ENCODE measurements at places on chromosomes 13 and 19. TPM values are rescaled to one million over a fixed set of nuclear protein-coding genes. Genes with fewer than 3 reads are reported as not detected.
A peak's percentile ranks its signal among the peaks of the same experiment; 100 is the strongest.

The CEACAM6 gene
- total RNA-seq = 0.33 TPM

The UBE2L5 gene
- 1.7 TPM for total RNA-seq

DNA sequence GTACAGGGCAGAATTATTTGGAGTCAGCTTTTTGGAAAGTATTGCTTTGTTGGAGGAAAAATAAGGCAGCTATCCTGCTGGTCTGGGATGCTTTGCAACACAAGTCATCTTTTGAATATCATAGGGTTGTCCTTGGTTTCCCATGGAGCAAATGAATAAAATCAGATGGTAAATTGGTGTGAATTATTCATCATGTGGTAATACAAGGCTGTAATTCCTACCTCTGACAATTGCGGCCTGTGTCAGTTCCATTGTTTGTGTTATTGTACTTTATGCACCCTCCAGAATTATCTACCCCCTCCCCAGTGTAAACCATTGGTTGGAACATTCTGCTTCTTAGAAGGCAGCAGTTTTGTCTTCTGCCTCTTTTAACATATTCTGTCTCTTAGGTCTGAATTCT is 46.2 kb downstream of the RNASEH2B start:
- no peaks in the 10 kb centered on the region for H3K4me1 ChIP-seq
- no peaks in the 10 kb centered on the region for H3K27me3 ChIP-seq
- H3K4me3 ChIP-seq = no peak overlapping the region

- no peaks in the 10 kb centered on the region for H3K36me3 ChIP-seq
- H3K27ac ChIP-seq = no peak overlapping the region
- no peaks in the 10 kb centered on the region for H3K4me1 ChIP-seq
- no peak overlapping the region for H3K4me3 ChIP-seq
Measured at GRCh38 chr13:52356327-52356726, 49.6 kb downstream of the THSD1 start.

DNA sequence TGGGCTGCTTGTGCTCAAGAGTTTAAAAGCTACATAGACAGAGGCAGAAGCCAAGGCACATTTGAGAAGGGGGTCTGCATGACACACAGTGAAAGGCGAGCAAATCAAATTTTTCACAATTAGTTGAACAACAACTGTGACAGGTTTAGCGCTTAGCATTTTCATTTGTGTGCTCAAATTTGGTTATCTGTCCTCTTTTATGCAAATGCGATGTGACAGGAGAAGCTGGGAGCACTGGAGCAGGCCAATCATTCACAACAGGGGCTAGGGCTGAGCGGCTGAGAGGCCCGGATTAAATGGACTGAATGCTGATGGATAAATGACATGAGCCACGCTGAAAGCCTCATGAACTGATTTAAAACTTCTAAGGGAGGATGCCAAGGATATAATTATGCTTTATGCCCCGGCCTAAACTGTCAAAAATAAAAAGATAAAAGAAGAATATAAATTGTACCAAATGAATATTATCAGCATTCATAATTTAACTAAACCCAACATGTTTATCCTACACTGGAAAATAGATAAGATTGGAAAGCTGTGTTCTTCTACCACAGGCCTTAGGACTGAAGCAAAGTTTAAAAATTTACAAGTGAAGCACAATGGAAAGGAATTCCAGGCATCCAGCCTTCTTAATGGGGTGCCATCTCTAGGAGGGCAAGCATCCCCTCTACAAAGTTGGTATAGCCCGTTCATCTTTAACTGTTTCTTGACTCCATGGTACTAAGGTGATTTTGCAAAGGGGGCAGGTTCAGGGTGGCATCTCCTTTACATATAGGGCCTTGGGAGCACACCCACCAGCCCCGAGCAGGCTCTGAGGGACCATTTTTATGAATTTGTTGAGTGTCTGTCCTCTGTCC is 117.9 kb downstream of the RBM26 start:
- DNase-seq = no peak
- no peaks in the 10 kb centered on the region for H3K36me3 ChIP-seq
- no peaks in the 10 kb centered on the region for H3K27me3 ChIP-seq

GRCh38 chr19:38990949-38991697 is 15.6 kb upstream of the FBXO17 start:
- no peak overlapping the region for H3K4me3 ChIP-seq
- H3K27ac ChIP-seq = no peak overlapping the region
- no peaks in the 10 kb centered on the region for H3K27me3 ChIP-seq
- DNase-seq = peak; percentile 56

- no peaks in the 10 kb centered on the region for H3K27me3 ChIP-seq
- no peak overlapping the region for H3K27ac ChIP-seq
- no peak for DNase-seq
- no peaks in the 10 kb centered on the region for H3K36me3 ChIP-seq
- no peaks in the 10 kb centered on the region for H3K4me1 ChIP-seq
Measured at GRCh38 chr19:36030264-36031148, 2.2 kb downstream of the CLIP3 start.

DNA sequence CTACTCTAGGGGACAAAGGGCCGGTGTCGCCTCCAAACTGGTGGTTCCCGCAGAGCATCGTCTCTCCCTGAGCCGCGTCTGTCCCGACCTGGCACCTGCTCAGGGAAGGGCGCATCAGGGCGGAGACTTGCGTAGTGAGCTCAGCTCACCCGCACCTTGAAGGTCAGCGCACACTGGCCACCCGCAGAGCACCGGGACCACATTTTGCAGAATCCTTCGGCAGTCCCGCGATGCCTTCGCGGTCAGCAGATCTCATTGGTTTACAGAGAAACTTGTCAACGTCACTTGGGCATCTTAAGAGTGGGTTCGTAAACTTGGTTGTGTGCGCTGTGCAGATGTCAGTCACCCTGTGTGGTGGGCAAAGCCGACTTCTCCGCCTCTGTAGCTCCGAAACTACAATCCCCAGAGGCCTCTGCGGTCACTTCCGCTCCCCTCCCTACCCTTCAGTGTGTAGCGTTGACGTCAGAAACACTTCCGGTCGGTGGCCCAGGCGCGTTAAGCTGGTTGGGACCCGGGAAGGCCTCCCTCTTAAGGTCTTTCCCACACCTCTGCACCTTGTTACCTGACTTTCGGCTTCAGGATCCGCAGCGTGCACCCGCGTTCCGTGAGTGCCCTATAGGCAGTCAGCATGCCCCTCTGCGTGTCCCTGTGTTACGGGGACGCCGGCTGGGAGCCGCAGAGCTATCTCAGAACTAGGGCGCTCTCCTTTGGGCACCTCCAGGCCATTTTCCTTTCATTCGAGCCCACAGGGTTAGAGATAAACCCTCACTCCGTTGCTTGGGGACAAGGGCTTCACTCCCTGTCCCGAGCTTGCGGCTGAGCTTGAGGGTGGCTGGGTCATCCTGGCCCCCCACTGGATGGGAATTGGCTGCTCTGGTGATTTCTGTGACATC is 36.5 kb upstream of the ZNF527 start:
- H3K4me1 ChIP-seq = no peaks in the 10 kb centered on the region
- peaks cover 2% of the 10 kb centered on the region for H3K36me3 ChIP-seq
- peak; percentile 98 for DNase-seq
- peak overlapping the region; percentile 72 for H3K4me3 ChIP-seq
- H3K27ac ChIP-seq = peak overlapping the region; percentile 85
- H3K27me3 ChIP-seq = no peaks in the 10 kb centered on the region

DNA sequence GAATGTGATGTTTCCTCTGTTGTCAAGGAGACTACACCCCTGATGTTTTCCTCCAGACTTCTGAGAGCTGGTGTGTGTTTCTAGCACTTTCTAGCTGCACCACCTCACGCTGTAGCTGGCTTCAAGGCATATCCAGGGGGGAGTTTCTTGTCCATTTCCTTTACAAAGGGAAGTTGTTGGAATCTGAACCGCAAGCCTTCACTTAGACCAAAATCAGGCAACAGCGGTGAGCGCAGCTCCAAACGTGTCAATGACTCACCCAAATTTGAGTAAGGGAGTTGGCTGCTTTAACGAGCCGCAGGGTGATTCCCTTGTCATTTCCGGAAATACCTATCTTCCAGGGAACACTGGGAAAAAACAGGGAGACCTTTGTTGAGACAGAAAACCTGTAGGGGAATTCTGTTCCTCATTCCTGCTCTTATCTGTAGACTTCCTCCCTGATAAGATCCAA is 2.5 kb downstream of the LDLR start:
- H3K27ac ChIP-seq = peak overlapping the region; percentile 97
- H3K27me3 ChIP-seq = no peaks in the 10 kb centered on the region
- H3K4me3 ChIP-seq = peak overlapping the region; percentile 22
- no peaks in the 10 kb centered on the region for H3K4me1 ChIP-seq
- DNase-seq = peak; percentile 70

DNA sequence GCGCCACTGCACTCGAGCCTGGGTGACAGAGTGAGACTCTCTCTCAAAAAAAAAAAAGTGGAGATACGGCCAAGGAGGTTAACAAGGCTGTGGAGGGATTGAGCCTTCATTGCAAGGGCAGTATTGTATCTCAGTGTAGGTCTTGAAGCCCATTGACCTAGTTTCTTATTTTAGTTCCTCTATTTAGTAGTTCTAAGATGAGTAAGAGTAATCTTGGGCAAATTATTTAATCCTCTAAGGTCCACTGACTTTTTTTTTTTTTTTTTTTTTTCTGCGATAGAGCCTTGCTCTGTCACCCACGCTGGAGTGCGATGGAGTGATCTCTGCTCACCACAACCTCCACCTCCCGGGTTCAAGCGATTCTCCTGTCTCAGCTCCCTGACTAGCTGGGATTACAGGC is 14.3 kb upstream of the ILF3 start:
- H3K4me1 ChIP-seq = no peaks in the 10 kb centered on the region
- DNase-seq = no peak

GRCh38 chr19:2446381-2446780 is 10.4 kb downstream of the LMNB2 start:
- no peak for DNase-seq
- no peaks in the 10 kb centered on the region for H3K36me3 ChIP-seq
- H3K4me3 ChIP-seq = no peak overlapping the region
- H3K4me1 ChIP-seq = no peaks in the 10 kb centered on the region
- no peaks in the 10 kb centered on the region for H3K27me3 ChIP-seq
- no peak overlapping the region for H3K27ac ChIP-seq

GRCh38 chr13:99526549-99526948 is 25.3 kb downstream of the TM9SF2 start:
- no peaks in the 10 kb centered on the region for H3K4me1 ChIP-seq
- no peaks in the 10 kb centered on the region for H3K27me3 ChIP-seq
- H3K36me3 ChIP-seq = no peaks in the 10 kb centered on the region
- no peak overlapping the region for H3K4me3 ChIP-seq
- DNase-seq = no peak

Data from aorta (tissue), 5 donors.